ENCODE measurements at places on chromosomes 3 and 15. TPM values are rescaled to one million over a fixed set of nuclear protein-coding genes. Genes with fewer than 3 reads are reported as not detected.

DNA sequence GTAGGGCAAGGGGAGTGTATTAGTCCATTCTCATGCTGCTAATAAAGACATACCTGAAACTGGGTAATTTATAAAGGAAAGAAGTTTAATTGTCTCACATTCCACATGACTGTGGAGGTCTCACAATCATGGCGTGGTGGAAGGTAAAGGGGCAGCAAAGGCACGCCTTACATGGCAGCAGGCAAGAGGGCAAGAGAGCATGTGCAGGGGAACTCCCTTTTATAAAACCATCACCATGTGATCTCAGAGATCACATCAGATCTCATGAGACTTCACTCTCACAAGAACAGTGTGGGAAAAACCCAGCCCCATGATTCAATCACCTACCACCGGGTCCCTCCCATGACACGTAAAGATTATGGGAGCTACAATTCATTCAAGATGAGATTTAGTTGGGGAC, 41.4 kb downstream of the SUMF1 start:
- H3K36me3 ChIP-seq = peaks cover 2% of the 10 kb centered on the region
- DNase-seq = no peak
- peak overlapping the region; percentile 95 for H3K27ac ChIP-seq
- peaks cover 37% of the 10 kb centered on the region for H3K4me1 ChIP-seq

- peaks cover 40% of the 10 kb centered on the region for H3K27me3 ChIP-seq
- H3K27ac ChIP-seq = no peak overlapping the region
- no peak for DNase-seq
- no peak overlapping the region for H3K4me3 ChIP-seq
- H3K4me1 ChIP-seq = no peaks in the 10 kb centered on the region
- no peaks in the 10 kb centered on the region for H3K36me3 ChIP-seq
Observed at GRCh38 chr3:140832883-140833282, 108.8 kb upstream of the SLC25A36 start.

DNA sequence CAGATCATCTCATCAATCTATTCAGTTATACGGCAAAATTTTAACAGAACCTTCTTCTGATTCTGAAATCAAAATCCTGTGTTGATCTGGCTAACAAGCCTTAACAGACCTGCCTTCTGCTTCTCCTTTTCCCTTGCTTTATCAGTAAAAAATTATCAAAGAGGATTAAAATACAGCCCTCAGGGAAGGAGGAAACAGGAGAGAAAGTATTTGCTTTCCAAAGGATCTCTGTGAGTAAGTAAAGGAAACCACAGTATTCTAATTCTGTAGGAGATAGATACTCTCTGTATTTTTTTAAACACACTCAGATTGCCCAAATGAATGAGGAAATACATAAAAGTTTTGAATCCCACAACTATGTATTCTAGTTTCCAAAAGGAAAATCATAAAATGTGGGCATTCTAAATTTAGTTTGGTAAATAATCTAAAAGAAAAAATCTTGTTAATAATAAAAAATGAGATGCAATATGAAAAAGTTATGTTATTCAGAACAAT, 221.8 kb downstream of the ZIC1 start:
- no peak overlapping the region for H3K27ac ChIP-seq
- H3K36me3 ChIP-seq = peaks cover 4% of the 10 kb centered on the region
- H3K27me3 ChIP-seq = no peaks in the 10 kb centered on the region
- H3K4me1 ChIP-seq = peaks cover 4% of the 10 kb centered on the region
- DNase-seq = no peak

DNA sequence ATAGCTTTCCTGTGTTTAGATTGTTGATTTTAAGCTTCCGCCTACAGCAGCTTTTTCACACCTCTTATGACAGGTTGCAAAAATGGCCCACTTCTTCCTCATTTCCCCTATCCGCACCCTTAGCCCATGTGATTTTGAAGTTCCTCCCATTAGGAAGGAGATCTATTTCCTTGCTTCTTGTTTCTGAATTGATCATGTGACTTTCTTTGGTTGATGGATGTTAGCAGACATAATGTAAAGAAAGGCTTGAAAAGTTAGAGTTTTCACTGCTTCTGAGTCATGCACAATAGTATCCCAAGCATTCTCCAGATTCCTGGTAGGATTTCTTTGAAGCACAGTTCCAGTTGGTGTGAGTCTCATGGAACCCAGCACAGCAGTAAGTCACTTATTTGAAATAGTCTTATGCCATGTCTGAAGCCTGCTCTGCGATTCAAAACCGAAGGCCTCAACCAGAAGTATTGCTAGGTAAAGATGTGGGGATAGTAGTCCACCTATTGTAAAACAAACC, 76.6 kb downstream of the EDEM1 start:
- DNase-seq = no peak
- H3K4me1 ChIP-seq = no peaks in the 10 kb centered on the region
- peaks cover 7% of the 10 kb centered on the region for H3K27me3 ChIP-seq
- no peaks in the 10 kb centered on the region for H3K36me3 ChIP-seq
- H3K4me3 ChIP-seq = no peak overlapping the region

DNA sequence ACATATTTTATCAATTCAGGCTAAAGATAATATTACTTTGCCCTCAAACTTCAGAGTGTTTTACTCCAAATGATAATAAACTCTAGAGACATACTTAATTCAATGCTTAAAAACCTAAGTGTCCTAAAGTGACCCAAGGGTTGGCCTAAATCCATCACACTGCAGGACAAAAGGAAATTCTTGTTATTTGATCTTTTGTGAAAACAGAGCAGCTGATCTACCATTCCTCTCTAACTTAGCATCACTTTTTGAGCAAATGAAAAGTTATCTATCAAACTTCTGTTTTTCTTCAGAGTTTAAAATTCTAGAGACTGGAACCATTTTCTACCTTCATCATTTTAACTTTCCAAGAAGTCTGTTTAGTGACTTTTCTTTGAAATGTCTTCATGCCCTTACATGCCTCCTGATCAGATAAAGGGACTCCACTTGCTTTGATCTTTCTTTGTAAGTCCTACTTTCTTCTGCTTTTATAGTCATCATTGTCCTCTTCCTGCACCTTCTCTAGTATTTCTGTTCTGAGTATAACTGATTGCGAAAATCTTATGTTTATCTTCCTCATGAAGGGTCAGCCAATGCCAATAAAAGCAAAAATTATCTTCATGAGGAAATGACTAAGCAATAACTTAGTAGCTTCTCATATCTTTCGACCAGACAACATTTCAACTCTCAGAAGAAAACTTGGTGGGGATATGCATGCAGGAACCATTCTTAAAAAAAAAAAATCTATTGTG, 378.7 kb upstream of the TGFBR2 start:
- peak overlapping the region; percentile 79 for H3K27ac ChIP-seq
- no peaks in the 10 kb centered on the region for H3K27me3 ChIP-seq
- no peaks in the 10 kb centered on the region for H3K36me3 ChIP-seq
- DNase-seq = no peak
- peaks cover 43% of the 10 kb centered on the region for H3K4me1 ChIP-seq

- no peak for DNase-seq
- H3K27ac ChIP-seq = peak overlapping the region; percentile 82
- H3K4me1 ChIP-seq = peaks cover 17% of the 10 kb centered on the region
- no peaks in the 10 kb centered on the region for H3K36me3 ChIP-seq
- peak overlapping the region; percentile 56 for H3K4me3 ChIP-seq
Observed at GRCh38 chr3:191290311-191291025, 38.7 kb upstream of the CCDC50 start.

- peaks cover 4% of the 10 kb centered on the region for H3K4me1 ChIP-seq
- DNase-seq = peak; percentile 44
- H3K4me3 ChIP-seq = no peak overlapping the region
- H3K27me3 ChIP-seq = peaks cover 14% of the 10 kb centered on the region
Observed at GRCh38 chr15:99930696-99931095, 197.5 kb upstream of the LYSMD4 start.

- H3K36me3 ChIP-seq = peaks cover 29% of the 10 kb centered on the region
- H3K27ac ChIP-seq = no peak overlapping the region
- no peak for DNase-seq
- H3K27me3 ChIP-seq = no peaks in the 10 kb centered on the region
- H3K4me1 ChIP-seq = peaks cover 2% of the 10 kb centered on the region
Observed at GRCh38 chr15:63539998-63540397, 35.6 kb downstream of the USP3 start.

DNA sequence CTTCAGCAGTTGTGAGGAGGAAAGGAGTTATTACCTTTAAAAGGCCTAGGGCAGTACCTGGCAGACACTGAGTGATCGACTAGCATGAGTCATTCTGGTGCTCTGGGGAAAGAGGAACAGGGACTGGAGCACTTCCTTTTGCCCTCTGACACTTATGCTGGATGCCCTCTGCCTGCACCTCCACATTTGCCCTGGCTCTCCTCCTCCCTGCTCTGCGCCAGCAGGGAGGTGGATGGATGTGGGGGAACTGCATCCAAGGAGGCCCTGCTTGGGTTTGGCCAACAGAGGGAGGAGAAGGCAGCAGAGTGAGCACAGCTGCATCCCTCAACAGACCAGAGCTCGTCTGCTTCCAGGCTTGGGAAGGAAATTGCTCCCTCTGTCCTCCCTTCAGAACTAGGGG, 75.0 kb downstream of the SEMA5B start:
- no peak for DNase-seq
- peaks cover 26% of the 10 kb centered on the region for H3K27me3 ChIP-seq
- H3K4me1 ChIP-seq = no peaks in the 10 kb centered on the region
- no peak overlapping the region for H3K27ac ChIP-seq
- no peak overlapping the region for H3K4me3 ChIP-seq
- H3K36me3 ChIP-seq = no peaks in the 10 kb centered on the region

GRCh38 chr3:54853573-54854404, 74.1 kb downstream of the LRTM1 start:
- no peaks in the 10 kb centered on the region for H3K36me3 ChIP-seq
- H3K27me3 ChIP-seq = peaks cover 23% of the 10 kb centered on the region
- no peak overlapping the region for H3K27ac ChIP-seq
- peak; percentile 93 for DNase-seq
- no peak overlapping the region for H3K4me3 ChIP-seq

GRCh38 chr3:34107669-34108068, 309.2 kb downstream of the PDCD6IP start:
- no peaks in the 10 kb centered on the region for H3K4me1 ChIP-seq
- H3K4me3 ChIP-seq = no peak overlapping the region
- H3K27me3 ChIP-seq = no peaks in the 10 kb centered on the region
- no peak for DNase-seq

DNA sequence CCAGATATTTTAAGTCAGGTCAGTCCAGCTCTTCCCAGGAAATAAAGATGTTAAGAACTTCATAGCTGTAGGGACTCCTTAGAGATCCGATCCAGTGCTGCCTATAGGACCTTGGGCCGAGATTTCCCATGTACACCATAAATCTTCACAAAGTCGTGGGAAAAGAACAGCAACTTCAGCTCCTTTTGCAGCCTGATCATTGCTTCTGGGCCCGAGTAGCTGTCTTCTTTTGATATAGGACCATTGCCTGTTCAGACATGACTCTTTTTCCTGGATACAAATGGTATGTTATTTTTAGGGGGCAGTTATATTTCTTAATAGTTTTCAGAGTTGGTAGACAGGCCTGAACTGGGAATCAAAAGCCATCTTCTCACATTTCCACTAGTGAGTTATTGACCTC, 20.5 kb downstream of the IL1RAP start:
- no peak for DNase-seq
- H3K4me3 ChIP-seq = no peak overlapping the region
- H3K4me1 ChIP-seq = peaks cover 17% of the 10 kb centered on the region
- peak overlapping the region; percentile 90 for H3K27ac ChIP-seq
- H3K27me3 ChIP-seq = no peaks in the 10 kb centered on the region

GRCh38 chr3:69864766-69865165, 125.5 kb downstream of the MITF start:
- peaks cover 25% of the 10 kb centered on the region for H3K4me1 ChIP-seq
- H3K27me3 ChIP-seq = no peaks in the 10 kb centered on the region
- DNase-seq = no peak
- no peak overlapping the region for H3K4me3 ChIP-seq
- H3K27ac ChIP-seq = no peak overlapping the region

DNA sequence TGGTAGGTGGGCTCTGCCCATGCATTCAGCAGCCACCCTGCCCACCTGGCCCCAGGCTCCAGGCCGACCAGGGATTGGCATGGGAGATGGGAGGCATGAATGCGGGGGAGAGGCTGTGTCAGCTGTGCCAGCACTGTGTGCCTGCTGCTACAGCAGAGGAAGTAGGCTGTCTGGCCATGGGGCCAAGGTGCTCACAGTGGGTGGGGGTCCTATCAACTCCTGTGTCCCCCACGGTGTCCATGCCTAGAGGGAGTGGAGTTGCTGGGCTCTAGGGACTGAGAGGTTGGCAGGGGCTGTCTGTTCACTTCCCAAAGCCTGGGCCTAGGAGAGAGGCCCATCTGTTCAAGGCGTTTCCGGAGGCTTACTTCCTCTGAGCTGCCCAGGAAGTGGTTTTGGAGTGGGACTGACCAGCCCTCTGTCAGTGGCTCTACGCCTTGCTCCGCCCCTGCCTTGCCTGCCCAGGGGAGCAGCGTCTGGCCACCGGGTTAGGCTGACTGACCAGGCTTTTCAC, 5.8 kb downstream of the PRKCD start:
- H3K27me3 ChIP-seq = no peaks in the 10 kb centered on the region
- peaks cover 67% of the 10 kb centered on the region for H3K4me1 ChIP-seq
- no peak overlapping the region for H3K27ac ChIP-seq
- no peak for DNase-seq
- no peak overlapping the region for H3K4me3 ChIP-seq
- H3K36me3 ChIP-seq = peaks cover 3% of the 10 kb centered on the region

GRCh38 chr3:184081116-184081830, 15.6 kb upstream of the HTR3E start:
- peaks cover 25% of the 10 kb centered on the region for H3K4me1 ChIP-seq
- no peak overlapping the region for H3K4me3 ChIP-seq
- no peak for DNase-seq
- H3K36me3 ChIP-seq = no peaks in the 10 kb centered on the region
- peaks cover 6% of the 10 kb centered on the region for H3K27me3 ChIP-seq
- no peak overlapping the region for H3K27ac ChIP-seq

DNA sequence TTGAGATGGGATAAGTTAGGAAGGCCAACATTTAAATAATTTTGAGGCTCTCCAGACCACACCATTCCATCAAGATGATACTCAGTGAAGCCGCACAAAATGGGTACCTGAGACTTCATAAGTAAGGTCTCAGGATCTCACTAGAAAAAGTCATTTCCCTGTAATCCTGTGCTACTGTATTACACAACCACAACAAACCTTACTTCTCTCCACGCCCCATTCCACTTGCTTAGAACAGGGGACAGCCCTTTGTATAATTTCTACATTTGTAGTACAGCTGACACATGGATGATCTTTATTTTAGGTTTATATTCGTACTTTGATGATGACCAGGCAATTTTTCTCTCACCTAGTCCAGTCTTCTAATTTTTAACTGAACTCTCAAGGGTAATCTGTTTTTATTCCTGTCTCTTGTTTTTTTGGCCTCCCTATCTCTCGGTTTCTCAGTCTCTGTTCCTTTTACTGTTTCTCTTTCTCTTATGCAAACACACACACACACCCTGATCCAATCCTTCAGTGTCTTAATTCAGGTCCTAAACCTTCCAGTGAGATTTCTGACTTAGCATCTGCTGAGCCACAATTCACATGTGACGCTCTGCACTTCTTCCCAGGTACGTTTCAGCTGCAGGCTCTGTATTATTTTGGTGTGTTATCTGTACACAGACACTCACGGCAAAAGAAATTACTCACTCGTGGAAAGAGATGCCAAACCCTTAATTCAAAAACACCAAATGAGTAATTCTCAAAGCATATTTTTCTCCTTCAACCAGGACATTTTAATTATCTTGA, 223.2 kb upstream of the THBS1 start:
- H3K4me3 ChIP-seq = no peak overlapping the region
- peaks cover 61% of the 10 kb centered on the region for H3K4me1 ChIP-seq
- no peaks in the 10 kb centered on the region for H3K27me3 ChIP-seq
- H3K27ac ChIP-seq = peak overlapping the region; percentile 42

Gene MINDY2
- total RNA-seq = 15.1 TPM

Gene SLMAP
- total RNA-seq = 71.5 TPM

Gene LRRIQ4
- total RNA-seq = not detected

Gene DAZL
- total RNA-seq = not detected

Gene RYR3
- not detected for total RNA-seq

Gene TMCO5A
- not detected for total RNA-seq

Gene GPR156
- total RNA-seq = 0.48 TPM
